ENCODE measurements at places on chromosomes 16 and 17.

DNA sequence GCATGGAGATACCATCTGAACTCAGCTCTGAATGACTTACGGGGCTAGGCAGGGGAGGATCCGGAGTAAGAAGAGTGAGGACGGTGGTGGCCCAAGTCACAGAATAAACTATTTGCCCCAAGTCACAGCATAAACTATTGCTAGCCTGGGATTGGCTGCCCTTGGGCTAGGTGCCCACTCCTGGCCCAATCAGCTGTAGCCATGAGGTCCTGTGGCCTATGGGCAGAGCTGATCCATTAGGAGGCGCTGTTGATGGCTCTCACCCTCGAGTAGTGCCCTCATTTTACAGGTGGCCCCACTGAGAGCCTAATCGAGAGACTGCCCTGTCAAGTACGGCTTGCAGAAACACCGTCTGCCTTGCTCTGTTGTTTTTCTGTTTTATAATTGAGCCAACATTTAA, 62.3 kb upstream of the ZNF423 start:
- DNase-seq, result no peak

DNA sequence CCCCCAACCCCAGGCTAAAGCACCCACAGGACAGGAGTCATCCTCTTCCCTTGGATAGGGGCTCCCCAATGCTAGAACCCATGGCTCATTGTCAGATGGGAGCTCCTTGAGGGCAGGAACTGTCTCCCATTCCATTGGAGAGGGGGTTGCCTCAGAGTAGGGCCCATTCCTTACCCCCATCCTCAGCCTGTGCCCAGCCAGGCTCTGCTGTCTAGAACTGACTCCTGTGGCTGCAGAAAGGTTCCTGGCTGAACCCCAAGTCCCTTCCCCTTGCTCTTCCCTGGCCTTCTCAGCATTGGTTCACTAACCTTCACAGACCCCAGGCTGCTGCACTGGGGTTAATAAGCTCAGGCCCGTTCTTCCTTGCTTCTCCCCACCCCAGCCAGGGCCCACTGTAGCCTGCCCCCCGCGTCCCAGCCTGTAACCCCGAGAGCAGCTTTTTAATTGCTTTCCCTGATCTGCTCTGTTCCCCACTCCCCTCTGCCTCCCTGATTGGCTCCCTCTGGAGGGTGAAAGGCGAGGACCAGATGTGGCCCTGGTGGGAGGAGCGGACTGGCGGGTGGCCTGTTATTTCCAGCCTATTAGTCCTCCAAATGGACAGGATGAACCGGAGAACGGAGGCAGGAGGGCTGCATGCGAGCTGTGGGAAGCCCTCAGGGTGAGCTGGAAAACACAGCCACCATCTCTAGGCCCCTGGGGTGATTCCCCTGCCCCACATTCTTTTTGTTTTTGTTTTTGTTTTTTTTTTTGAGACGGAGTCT, 6.0 kb upstream of the GFAP start:
- no peak for DNase-seq

DNA sequence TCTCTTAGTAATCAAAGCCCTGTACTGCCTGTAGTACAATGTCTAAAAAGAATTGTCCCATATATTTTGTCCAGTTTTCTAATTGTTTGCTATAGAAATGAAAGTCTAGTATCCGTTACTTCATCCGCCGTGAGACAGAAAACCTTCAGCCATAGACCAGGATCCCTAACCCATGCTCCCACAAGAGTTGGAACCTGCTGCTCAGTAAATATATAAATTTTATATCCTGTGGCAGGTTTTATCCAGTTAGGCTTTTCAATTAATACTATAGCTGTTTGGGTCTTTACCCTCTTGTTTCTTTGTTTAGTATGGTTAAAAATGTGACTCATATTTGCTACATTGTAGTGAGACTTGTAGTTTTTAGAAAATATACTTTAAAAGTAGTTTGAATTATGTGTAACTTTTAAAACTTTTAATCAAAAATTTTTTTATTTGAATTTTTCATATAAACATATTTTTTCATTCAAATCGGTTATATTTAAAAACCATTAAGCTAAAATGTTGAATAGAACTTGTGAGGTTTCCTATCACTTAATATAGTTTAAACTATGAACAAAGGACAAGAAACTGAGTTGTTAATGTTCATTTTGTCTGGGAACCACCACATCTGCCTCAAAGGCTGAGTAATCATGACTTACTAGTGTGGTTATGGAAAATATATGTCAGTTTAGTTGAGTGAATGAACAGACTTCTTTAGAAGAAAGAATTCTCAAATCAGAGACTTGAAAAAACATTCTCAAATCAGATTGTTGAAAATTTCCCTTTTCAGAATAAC, 54.8 kb downstream of the VMP1 start:
- DNase-seq, result no peak

DNA sequence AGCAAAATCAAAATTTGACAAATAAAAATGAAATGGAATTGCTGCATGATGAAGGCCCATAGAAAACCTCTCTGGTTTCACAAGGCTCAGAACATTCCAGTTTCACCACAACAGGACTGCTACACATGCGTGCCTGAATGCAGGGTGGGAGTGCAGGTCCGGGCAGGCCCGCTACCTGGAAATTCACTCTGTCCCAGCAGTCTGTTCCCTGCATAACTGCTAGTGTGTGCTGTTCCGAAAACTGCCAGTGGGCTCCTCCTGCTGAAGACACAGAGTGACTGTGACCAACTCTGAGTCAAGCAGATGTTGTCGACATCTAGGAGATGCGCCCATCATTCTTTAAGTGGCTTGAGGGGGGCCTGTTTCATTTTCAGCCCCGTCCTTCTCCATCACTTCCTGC, 284.8 kb upstream of the MAF start:
- no peak for DNase-seq

DNA sequence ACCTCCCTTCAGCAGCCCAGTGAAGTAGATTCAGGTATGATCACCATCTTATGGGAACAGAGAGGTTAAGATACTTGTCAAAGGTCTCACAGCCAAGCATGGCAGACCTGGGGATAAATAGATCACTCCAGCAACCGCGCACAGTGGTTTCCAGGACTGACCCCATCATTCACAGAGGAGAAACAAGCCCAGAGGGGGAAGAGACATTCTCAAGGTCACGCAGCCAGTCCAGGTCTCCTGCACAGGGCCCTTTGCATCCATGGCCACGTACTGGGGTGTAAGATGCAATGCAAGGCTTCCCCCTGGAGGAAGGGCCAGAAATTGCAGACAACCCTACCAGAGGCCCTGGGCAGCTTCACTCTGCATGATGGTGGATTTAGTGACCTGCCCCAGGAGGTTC, 19.9 kb downstream of the TLE7 start:
- peak; percentile 50 for DNase-seq

DNA sequence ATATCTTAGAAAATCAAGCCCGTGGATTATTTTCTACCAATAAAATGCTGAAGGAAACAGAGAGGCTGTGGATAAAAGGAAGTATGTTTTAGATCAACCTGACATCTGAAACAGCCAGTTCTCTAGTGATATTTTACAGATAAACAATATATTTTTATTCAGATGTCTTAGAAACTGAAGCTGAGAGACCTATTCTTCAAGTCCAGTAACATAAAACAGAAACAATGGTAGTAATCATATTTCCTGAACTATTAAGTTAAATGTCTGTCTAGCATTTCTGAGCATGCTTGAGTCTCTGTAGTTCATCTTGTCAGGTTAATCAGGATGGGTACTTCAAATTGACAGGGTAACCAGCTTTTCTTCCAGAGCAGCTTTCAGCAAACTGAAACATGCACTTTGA, 449.6 kb upstream of the TOM1L1 start:
- no peak for DNase-seq

GRCh38 chr17:81487487-81488275, 24.9 kb downstream of the ACTG1 start:
- DNase-seq, result peak; percentile 81

DNA sequence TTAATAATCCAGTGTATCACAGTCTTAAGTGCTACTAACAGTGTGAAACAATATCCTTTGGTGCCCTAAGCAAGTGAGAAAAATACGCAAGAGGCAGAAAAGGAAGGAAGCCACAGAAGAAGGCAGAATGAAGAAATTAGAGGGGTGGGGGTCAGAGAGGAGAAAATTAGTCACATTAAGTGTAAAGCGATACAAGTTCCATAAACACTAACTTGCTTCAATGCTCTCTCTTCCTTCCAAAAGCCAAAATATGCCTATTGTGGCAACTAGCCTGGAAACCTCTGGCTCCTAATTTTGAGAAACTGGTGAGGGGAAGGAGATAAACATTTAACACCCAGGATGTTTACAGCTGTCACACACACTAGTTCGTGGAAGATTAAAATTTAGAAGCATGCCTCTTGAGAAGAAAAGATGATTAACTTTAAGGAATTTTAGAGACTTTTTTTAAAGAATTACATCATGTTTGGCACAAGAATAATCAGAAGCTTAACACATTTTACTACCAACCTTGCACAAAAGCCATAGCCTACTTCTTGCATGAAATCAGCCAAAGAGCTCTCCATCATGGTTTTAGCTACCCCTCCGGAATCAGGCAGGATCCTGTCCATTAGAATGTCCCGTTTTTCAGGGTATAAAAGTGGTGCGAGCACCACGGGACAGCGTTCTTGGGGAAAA, 44.7 kb downstream of the CNOT1 start:
- DNase-seq, result no peak

GRCh38 chr17:76940738-76941350, 72.6 kb downstream of the MGAT5B start:
- no peak for DNase-seq

- DNase-seq, result no peak
These were observed 22.1 kb upstream of the MTMR4 start for GRCh38 chr17:58536542-58536941.

DNA sequence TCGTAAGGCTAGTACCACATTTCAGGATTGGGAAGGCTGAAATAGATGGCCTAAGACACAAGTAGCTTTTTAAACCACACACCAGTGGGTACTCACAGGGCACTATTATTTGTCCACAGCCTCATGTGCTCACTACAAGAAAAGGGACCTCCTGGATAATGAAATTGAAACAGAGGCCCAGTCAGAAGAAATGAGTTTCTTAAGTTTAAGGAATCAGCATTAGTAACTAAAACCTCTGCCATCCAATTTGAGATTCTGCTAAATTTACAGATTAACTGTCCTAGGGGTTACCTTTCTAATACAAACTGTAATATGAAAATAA, 3.0 kb downstream of the USP7 start:
- no peak for DNase-seq

- DNase-seq, result no peak
These were observed 34.1 kb downstream of the WDR45B start for GRCh38 chr17:82614095-82614631.

GRCh38 chr17:50035945-50036344, 20.0 kb upstream of the ITGA3 start:
- DNase-seq, result no peak

GRCh38 chr16:12651765-12652512, 151.7 kb downstream of the CPPED1 start:
- DNase-seq, result no peak

- peak; percentile 62 for DNase-seq
These were observed 365.6 kb downstream of the SLC39A11 start for GRCh38 chr17:72726936-72727335.

DNA sequence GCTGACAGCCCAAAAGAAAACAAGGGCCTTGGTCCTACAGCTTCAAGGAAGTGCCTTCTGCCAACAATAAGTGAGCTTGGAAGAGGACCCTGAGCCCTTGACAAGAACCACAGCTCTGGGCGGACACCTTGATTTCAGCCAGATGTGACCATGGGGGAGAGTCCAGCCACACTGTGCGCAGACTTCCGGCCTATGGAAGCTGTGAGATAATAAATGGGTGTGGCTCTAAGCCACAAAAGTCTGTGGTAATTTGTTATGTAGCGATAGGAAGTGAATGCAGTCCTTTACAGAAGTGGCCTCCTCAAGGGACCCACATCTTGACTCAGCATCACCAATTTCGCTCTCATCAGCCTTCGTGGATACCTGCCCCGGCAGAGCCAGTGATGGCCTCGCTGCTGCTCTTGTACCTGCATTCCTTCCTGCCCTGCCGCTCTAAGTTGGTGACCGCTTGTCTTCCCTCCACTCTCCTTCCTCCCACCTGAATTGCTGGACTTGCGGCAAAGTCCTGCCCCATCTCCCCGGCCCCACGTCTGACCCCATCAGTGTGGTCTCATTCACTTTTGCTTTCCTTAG, 29.3 kb downstream of the PRSS54 start:
- no peak for DNase-seq

DNA sequence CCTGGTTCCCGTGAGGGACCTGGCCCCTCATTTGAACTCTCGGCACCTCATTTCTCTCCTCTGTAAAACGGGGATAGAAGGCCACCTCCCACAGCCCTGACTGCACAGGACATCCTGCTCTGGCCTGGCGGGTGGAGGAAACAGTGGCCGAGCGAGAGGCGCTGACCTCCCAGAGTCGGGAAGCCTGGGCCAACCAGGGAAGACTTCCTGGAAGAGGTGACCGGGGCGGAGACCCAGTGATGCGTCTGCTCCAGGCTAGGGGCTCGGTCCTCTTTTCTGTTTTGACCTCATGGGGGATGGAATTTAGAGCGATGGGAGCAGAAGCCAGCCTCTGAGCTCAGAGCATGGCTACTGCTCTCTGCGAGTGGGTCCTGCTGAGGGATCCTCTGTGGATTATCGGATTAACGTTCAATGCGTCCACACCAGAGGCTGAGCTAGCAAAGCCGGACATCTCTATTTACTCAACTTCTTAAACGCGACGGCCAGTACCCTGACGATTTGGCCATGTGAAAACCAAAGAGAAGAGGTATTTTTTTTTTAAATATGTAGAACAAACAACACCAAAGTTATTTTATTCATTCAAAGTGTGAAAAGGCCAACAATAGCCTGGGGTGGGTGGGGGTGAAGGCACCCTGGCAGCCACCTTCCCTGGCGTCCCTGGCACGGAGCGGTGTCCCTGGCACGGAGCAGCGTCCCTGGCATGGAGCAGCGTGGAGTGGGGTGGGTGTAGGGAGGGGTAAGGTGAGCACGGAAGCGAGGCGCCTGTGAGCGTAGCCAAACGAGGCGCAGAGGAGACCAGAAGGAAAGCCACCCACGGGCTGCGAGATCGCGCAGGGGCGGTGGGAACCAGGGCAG, 9.2 kb upstream of the MSLN start:
- no peak for DNase-seq

DNA sequence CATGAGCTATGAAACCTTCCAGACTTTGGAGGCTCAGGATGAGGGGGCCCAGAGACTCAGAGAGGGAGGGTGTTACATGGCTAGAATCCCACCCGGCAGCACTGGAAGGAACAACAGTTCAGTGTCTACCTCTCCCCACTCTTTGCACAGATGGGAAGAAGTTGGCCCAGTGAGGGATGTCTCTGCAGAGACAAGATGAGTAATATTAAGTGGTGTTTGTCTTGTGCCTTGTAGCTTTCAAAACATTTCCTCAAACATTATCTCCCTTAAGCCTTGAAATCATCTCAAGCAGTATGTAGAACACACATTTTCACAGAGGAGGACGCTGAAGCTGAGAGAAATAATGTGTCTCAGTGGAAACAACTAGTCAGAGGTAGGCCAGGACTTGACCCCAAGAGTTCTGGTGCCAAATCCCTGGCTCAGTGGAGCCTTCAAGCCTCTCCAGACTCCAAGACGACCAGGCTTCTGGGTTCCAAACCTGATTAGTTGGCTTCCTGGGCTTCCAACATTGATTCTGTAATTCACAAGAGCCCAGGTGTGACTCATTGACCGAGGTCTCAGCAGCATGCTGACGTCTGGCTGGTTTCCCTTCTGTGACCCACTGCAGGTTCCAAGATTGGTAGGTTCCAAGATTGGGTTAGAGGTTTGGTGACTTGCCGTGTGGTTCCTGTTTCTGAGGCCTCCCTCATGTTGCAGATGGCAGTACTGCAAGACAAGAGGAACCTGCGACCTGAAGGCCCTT, 7.4 kb downstream of the RNF112 start:
- DNase-seq, result peak; percentile 39

GRCh38 chr16:70728150-70728549, 42.3 kb upstream of the MTSS2 start:
- no peak for DNase-seq

- DNase-seq, result no peak
These were observed 44.7 kb downstream of the SREBF1 start for GRCh38 chr17:17792037-17792550.
